CD8-positive, alpha-beta T cell (primary cell): ENCODE measurements at places on chromosomes 2 and 18.

DNA sequence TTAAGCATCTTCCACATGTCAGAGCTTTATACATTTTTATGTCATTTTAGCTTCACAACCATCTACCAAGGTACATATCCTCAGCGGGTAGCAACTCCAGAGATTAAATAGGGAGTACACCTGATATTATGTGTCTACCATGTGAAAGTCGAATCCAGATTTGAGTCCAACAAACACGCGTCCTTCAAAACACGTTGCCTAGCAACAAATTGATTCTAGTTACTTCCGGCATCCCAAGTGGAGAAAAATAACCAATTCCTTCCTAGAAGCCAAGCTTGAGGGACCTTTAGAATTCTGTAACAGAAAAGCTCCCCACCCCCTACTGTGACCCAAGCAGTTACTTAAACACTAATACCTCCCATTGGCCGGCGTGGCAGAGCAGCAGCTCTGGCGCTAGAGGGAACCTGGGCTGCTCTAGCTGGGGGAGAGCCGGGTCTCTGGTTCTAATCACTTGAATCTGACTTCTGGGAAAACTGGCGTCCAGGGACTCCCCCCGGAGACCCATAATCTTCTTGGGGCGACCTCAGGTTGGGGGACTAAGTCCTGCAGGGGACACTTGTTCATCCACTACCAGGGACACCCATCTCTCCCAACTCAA is at the start of gene ERICH2:
Gene ERICH2, plus strand, starts transcription at position 371 of the 598 bp plus-strand sequence. CDS start 304 bp downstream, outside the sequence.
- no peak for DNase-seq

DNA sequence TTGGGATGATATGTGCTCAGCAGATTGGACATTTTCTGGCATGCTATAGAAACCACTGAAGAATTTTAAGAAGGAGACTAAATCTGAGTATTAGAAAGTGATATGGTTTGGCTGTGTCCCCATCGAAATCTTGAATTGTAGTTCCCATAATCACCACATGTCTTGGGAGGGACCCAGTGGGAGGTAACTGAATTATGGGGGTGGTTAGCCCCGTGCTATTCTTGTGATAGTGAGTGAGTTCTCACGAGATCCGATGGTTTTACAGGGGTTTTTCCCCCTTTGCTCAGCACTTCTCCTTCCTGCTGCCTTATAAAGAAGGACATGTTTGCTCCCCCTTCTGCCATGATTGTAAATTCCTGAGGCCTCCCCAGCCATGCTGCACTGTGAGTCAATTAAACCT is 535.9 kb upstream of the VRK2 start:
- DNase-seq = no peak

DNA sequence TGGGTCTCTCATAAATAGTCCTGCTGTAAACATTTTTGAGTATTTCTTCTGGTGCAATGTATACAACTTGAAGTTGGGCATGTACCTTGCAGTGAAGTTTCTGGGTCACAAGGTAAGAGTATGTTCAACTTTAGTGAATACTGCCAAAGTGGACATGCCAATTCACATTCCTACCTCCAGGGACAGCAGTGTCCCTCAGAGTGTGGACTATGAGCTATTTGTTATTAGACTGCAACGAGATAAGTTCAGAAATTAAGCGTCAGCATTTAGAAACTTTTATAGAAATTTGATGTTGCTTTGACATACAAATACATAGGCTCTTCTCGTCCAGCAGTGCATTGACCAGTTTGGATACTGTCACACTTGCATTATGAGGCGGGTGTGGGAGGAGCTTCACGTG is 7.2 kb upstream of the ACKR3 start:
- DNase-seq = no peak

DNA sequence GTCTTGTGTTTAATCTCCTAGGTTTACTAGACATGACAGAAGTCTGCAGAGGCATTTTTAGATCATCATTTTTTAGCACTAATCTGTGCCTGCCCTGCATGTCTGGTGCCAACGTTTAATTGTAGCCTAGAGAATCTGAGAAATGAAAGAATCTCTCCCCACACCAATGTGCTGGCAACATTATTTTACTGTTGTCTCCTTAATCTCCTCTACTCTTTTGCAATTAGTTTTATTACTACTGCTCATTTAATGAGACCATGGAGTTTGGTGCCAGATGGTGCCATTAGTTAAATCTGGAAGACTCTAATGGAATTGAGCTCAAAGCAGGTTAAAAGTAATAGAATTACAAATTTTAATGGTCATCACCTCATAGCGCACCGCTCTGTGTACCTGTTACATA is 4.0 kb upstream of the SPP2 start:
- no peak for DNase-seq

DNA sequence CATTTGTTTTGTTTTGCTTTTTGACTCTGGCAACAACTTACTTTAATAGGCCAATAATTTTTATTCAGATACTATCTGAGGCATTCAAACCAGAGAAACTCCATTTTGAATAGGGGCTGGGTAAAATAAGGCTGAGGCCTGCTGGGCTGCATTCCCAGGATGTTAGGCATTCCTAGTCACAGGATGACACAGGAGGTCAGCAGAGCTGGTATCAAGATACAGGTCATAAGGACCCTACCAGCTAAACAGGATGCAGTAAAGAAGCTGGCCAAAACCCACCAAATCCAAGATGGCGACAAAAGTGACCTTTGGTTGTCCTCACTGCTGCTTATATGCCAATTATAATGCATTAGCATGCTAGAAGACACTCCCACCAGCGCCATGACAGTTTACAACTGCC is 102.2 kb upstream of the XPO1 start:
- no peak for DNase-seq

DNA sequence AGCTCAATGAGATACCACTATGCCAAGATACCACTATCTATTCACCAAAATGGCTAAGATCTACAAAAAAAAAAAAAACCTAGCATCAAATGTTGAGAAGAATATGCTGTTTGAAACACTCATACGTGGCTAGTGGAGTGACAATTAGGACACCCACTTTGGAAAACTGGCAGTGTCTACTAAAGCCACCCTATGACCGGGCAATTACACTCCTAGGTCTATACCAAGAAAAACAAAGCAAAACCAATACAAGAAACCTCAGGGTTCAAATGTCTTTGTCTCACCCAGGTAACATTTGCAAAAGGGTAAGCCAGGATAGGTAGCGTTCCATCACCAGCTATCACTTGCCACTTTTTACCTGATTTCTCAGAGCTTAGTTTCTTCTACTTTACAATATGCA is 123.6 kb upstream of the CAB39 start:
- no peak for DNase-seq

GRCh38 chr2:210063306-210063705 is 60.9 kb downstream of the RPE start:
- DNase-seq = no peak

- no peak for DNase-seq
These were observed 6.2 kb upstream of the POU3F3 start for GRCh38 chr2:104847586-104848160.

- no peak for DNase-seq
These were observed 710 bp downstream of the LMAN2L start for GRCh38 chr2:96739076-96739632.

DNA sequence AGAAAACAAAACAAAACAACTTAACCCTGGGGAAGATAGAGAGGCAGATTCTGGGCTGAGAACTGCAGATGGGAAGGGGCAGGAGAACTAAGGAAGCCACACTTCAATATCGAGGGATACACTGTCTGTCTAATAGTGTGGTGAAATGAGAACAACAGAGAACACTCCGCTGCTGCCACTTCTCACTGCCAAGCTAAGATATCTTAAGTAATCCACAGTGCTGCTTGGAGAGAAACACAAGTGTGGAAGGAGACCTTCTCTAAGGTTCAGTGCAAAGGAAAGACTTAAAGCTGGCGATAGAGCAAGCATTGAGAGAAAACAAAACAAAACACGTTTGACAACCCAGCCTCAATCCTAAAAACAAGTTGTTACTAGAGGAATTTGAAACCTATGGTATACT is 37.4 kb downstream of the DLGAP1 start:
- no peak for DNase-seq

GRCh38 chr2:88248280-88248828 is 78.2 kb downstream of the THNSL2 start:
- DNase-seq = no peak

GRCh38 chr2:202344178-202344577 is 31.9 kb upstream of the BMPR2 start:
- DNase-seq = no peak

DNA sequence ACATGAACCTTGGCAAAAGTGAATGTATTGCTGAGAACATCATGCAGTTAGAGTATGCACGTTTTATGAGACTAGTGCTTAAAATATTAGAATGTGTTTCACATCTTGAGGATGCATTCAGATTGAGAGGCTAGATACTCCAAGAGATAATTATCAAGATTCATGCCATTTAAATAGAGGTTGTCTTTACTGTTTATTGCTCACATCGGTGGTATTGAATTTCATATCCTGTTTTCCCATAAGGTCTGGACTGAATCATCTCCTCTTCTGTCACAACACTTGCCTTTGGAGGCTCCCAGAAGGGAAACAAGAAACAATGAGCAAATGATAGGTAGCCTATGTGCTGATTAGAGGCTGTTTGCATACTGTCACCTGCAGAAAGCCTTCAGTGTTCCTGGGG is 83.8 kb downstream of the CLHC1 start:
- DNase-seq = no peak

- DNase-seq = no peak
These were observed 75.0 kb downstream of the CD226 start for GRCh38 chr18:69872661-69873060.

DNA sequence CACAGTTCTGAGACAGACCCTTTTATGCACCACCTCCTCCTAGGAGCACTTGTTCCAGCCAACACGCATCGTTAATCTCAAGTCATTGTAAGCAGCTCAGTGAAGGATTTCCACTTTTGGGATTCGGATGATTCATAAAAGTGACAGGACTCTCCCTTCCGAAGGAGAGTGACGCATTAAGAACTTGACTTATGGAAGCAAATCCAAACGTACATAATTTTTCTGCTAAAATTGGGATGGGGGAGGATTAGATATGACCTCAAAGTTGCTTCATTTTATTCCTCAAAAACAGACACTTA is 165.7 kb downstream of the TWIST2 start:
- no peak for DNase-seq

DNA sequence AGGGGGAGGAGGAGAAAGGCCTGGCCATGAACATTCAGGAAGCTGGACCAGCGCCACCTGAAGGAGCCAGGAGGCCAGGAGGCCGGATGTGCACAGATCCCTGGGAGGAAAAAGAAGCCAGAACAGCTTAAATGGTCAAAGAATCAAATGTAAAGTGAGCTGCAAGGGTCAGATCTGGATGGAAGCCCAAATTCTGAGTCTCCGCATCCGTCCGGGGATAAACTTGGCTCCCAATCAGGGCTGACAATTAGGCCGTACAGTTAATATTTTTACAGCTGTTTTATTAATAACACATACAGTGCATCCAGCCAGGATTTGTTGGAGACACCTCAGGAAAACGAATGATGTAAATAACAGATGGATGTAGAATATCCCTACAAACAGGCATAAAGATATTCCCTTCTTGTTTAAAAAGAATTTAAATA is 495.1 kb upstream of the TCF4 start:
- DNase-seq = no peak

- DNase-seq = no peak
These were observed 77.1 kb downstream of the SPATS2L start for GRCh38 chr2:200383380-200384110.

GRCh38 chr2:56268856-56269255 is 85.1 kb downstream of the CCDC85A start:
- no peak for DNase-seq

DNA sequence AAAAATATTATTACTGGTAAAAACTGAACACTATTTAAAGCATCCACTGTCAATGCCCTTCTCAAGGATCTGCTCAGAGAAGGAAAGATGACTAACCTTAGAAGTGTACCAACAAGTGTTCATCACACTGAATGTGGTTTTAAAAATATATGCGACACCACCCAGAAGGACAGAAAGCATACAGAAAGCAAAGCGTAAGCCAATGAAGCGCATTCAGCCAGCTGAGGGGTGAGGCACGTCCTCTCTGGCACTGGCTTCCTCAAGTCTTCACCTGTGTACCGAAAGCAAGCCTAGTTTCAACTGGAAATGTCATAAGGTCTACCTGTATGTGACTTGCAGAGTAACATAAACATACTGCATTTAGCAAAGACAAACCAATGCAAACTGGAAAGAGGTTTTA is 88.8 kb downstream of the PSMG2 start:
- no peak for DNase-seq

DNA sequence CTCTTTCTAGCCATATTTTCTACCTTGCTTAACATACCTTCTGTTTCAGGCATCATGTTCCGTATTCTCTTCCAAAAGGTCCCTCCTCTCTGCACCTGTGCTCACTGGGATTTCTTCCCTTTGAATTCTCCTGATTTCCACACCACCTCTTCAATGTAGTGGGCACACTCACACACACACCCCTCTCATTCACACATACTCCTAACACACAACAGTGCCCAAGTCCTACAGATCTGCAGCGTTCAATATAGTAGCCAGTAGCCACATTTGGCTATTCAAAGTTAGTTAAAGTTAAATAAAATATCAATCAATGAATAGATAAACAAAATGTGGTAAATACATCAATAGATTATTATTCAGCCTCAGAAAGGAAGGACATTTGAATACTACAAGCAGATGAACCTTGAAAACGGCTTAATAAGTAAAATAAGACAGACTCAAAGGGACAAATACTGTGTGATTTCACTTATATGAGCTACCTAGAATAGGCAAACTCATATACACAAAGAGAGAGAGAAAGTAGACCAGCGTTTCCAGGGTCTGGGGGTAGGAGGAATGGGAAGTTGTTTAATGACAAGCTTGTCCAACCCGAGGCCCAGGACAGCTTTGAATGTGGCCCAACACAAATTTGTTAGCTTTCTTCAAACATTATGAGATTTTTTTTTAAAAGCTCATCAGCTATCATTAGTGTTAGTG is 34.4 kb downstream of the MYCN start:
- no peak for DNase-seq

DNA sequence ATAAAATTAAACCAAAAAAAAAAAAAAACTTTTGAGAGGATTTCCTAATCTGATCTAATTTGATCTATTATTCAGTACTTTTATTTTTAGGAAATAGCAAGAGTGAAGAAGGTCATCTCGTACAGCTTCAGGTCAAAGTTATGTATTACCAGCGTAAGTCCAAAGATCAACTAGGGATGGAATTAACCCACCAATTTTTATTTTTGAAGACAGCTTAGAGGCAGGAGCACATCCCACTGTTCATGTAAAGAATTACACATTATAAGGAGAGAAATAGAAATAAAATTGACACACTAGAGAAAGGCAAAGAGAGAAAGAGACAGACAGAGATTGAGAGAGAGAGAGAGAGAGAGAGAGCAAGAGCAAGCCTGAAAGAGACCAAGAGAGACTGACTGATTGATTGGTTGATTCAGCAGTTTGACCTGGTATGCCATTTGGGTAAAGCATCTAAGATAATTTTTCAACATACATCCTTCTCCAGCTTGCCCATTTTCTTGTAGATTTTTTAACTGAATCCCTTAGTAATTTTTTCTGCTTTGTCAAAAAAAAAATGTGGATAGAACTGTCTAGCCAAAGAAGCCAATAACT is 25.1 kb downstream of the DOCK10 start:
- no peak for DNase-seq
